ENCODE measurements at places on chromosomes 6 and 20.
A peak's percentile ranks its signal among the peaks of the same experiment; 100 is the strongest.

DNA sequence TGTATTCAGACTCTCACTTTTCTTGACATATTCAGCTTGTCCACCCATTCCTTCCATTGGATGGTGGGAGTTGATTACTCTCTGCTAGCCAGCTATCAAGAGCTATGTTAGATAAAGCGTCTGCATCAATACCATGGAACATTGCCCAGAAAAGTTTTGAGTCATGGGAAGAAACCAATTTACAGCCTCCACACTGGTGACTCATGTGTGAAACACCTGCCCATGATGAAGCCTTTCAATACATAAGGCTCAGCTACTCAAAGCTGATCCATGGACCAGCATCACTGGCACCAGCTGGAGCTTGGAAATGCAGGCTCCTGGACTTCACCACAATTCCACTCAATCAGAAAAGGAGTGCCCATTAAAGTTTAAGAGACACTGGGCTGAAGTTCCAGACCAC is 16.1 kb downstream of the PLA2G7 start:
- peak; percentile 47 for DNase-seq

DNA sequence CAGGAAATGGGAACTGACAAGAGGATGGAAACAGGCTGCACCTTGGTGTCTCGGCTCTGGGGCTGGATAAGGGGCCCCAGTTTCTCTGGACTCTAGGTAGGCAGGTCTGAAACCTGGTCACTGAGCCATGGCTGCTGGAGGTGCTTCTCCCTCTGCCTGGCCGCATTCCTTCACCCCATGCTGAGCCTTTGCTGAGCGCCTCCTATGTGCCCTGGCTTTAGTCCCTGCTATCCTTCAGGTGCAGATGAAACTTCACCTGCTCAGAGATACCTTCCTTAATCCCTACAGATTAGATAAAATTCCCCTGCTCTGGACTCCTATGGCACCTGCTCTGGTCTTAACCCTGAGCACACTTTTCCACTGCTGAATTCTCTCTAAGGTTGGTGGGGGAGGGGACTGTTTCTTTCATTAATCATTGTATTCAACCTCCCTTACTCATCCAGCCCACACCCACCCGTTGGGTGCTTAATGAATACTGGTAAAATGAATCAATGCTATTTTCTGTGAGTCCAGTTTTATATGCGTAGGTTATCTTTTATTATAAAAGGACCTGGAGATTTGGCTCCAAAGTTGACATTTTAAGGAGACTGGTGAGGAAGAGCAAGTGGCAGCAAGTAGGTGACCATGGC is 19.3 kb downstream of the MYLK4 start:
- DNase-seq, result no peak

DNA sequence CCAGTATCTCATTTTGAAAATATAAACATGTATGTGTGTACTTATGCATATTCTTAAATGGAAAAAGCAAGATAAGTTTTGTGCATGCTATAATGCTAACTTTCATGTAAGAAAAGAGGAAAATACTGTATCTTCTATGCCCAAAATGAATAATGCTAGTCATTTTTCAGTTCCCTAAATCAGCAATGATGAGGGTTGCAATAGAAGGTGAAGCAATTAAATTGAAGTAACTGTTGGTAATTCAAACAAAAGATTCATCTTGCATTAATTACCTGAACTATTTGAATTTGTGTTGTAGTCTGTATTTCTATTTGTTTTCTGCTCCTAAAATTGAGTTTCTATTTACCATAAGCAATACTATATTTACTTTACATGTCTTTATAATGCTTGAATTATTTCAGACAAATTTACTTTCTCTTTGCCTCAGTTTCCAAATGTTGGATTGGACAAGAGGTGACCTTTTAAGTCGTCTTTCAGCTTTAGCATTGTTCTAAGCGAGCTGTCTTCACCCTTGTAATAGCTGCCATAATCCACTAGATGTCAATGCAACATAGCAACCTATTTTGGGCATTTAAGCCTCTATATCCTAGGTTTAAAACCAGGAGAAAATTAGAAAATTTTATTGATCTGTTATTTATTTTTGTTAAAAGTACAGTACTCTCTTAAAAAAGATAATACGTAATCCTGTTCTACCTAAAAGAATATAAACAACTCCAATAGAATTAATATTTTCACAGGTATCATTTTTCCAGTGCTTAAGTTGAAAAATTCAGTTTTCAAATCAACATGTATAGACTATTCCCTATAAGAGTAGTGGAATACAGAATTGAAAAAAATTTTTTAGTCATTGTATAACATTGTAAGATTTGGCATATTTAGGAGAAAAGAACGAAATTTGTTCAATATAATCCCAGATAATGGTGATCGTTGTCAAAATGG is 52.3 kb upstream of the IFNGR1 start:
- DNase-seq, result no peak

DNA sequence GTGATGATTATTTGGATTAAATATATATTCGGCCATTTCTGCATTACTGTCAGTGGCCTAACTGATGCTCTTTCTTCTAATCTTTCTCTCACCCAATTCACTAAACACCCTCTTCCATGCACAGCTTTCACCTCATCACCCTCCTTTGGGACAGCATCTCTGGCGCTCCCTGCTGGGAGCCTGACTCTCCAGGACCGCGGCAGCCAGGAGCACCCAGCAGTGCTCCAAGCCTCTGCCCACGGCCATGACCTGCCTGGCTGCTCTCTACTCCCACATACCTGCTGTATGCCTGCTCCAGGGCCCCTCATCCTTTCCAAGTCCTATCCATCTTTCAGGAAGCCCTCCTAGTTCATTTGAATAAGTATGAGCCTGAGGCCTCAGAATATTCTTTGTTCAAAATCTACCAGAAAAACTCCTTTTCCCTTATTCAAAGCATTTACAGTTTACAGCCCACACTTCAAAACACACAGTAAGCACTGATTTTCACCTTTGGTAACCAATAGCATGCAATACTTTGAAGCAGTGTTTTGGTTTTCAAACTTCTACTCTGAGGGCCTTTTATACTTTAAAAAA is 15.2 kb downstream of the CTCFL start:
- DNase-seq, result no peak

DNA sequence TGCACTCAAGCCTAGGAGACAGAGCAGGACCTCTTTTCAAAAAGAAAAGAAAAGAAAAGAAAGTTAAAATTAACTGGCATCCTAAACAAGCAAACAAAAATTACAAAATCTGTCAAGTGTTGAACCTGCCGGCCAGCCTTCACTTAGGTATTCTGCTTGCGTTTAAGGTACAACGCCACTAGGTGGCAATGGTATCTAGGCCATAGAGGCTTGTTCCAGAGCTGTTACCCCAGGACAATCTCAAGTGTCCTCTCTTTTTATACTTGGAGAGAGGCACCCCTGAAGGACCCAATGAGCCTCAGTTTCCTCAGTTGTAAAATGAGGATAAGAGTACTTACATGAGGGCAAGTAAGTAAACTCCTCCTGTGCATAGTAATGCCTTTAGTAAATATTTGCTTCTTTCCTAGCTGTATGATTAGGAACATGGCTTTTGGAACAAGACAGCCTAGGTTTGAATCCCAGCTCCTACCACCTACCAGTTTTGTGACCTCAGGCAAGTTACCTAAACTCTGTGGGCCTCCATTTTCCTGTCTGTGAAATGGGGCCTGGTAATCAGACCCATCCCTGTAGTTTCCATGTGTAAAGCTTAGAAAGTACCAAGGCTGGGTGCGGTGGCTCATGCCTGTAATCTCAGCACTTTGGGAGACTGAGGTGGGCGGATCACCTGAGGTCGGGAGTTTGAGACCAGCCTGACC is 5.8 kb upstream of the PACSIN1 start:
- peak; percentile 46 for DNase-seq

GRCh38 chr6:5718231-5718947 is 288.3 kb downstream of the NRN1 start:
- DNase-seq, result no peak

DNA sequence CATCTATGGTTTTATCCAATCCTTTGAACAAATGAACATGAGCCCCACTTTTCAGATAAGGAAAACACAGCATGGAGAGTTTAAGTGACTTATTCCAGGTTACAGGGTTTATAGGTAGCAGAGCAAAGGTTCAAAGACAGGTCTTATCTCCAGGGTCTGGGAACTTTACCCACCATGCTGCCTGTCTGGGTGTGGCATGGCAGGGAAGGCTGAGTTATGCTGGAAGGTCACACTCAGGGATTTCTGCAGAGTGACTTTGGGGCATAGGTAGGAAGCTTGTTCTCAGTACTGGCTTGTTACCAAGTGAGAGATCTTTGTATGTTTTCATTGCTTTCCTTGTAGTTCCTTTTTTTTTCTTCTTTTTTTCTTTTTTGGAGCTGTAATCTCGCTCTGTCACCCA is 1.8 kb downstream of the ZNF831 start:
- DNase-seq, result no peak

DNA sequence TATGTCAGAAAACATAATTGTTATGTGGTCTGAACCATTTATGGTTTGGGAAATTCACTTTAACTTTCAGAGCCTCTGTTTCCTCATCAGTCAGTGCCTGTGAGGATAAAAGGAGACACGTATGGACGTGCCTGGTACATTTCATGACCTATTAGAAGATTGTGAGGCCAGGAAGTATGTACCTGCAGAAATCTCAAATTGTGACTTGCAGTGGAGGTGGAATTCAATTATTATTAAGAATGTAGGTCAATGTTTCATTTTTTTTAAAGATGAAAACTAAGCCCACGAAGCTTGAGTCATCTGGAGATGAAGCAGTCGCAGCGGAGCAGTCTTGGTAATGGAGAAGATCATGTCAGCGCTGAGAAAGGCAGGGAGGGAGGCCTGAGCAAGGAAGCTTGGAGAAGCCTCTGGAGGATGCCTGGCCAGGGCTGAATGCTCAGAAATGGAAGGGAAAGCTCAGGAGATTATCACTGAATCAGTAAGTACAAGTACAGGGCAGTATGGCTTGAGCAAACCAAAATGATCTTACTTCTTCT is 3.9 kb upstream of the DSE start:
- DNase-seq, result no peak

GRCh38 chr20:19958928-19959327 is 58.2 kb upstream of the NAA20 start:
- DNase-seq, result no peak

DNA sequence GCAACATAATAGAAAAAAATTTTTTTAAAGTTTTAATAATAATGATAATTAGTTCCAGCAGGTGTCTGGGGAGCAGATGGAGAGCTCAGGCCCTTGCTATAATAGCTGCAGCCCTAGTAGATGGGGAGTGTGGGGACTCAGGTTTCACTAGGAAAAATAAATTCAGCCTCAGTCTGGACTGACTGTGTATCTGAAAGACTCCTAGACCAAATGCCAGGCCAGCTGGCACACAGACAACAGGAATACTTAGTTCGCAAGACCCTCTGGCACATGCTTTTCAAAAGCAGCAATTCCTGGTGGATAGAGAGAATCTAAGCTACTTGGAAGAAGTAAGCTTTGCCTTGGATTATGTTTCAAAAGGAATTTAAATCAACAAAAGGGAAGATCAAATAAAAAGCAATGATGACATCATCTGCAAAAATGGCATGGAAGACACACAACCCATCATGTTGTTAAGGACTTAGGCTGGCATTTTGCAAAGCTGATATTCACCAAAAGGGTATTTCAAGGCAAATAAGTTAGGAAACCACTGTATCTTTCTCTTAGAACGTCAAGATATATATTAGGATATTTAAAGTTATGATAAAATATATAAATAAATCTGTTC is 107.8 kb downstream of the RNGTT start:
- DNase-seq, result no peak

- no peak for DNase-seq
Observed at GRCh38 chr20:11748436-11748835, 169.3 kb upstream of the BTBD3 start.

GRCh38 chr6:51820555-51820954 is 266.9 kb downstream of the PKHD1 start:
- DNase-seq, result no peak

GRCh38 chr6:53148684-53149083 is at the start of gene GCM1:
GCM1 (minus strand) TSS chr6:53148841; CDS start chr6:53145632, 3,209 bp downstream.
- DNase-seq, result no peak

DNA sequence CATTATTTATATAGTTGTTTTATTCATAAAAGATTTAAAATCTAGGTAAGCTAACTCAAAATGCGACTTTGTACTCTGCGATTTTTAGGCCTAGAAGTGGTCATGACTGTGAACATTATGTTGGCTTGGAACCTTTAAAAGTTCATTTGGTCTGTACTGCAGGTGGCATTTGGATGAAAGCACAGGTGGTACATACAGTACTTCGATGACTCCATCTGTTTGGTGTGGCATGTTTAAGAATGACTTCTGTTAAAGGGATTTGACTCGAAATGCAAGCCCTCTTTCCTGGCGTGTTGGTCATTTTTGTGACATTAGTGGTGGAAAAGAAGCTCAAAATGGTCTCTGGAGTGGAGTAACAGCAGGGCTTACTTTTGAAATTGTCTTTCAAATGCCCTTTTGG is 118.1 kb downstream of the UST start:
- no peak for DNase-seq

GRCh38 chr6:25794784-25795183 is 37.1 kb downstream of the SLC17A1 start:
- no peak for DNase-seq

GRCh38 chr20:51131811-51132210 is 108.9 kb upstream of the KCNG1 start:
- no peak for DNase-seq

GRCh38 chr6:135424385-135424784 is 73.2 kb downstream of the AHI1 start:
- no peak for DNase-seq

DNA sequence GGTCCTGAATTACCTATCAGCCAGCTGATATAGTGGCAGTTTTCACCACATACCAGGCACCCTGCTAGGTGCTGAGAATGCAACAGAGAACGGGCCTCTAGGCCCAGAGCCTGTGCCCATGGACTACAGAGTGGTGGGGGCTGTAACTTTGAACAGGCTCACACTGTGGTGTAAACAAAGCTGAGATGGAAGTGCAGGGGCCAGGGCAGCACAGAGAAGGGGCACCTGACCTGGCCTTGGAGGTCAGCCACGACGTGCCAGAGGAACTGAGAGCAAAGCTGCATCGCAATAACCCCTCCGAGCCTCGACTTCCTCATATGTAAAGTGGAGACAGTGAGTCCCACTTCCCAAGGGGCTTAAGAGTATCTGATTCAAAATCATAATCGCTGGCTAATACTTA is 105.8 kb downstream of the MAFB start:
- DNase-seq, result no peak

DNA sequence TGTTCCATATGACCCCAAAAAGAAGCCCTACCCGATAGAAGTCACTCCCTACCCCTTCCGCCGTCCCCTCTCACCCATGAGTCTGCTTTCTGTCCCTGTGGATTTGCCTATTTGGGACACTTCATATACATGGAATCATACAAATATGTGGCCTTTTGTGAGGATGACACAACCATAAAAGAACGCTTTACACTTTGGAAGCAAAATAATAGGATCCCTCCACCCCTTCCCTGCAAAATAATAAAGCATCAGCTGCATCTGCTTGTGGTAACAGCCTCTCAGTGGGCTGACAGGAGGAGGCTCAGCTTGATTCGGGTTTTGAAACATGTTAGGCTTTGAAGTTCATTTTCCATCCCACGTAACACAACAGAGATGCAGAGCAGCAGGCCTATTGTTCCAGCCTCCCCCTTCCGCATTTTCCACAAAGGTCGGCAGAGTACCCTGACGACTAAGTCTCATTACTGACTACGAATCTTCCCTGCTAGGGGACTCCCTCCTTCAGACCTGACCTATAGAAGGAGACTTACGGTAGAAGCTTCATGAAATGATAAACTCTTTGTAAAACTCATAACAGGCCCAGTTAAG is 99.1 kb downstream of the ALDH8A1 start:
- DNase-seq, result no peak

GRCh38 chr6:128307671-128308070 is 212.7 kb downstream of the PTPRK start:
- no peak for DNase-seq
